ENCODE measurements at places on chromosomes 11 and 22. TPM values are rescaled to one million over a fixed set of nuclear protein-coding genes. Genes with fewer than 3 reads are reported as not detected.
A peak's percentile ranks its signal among the peaks of the same experiment; 100 is the strongest.

DNA sequence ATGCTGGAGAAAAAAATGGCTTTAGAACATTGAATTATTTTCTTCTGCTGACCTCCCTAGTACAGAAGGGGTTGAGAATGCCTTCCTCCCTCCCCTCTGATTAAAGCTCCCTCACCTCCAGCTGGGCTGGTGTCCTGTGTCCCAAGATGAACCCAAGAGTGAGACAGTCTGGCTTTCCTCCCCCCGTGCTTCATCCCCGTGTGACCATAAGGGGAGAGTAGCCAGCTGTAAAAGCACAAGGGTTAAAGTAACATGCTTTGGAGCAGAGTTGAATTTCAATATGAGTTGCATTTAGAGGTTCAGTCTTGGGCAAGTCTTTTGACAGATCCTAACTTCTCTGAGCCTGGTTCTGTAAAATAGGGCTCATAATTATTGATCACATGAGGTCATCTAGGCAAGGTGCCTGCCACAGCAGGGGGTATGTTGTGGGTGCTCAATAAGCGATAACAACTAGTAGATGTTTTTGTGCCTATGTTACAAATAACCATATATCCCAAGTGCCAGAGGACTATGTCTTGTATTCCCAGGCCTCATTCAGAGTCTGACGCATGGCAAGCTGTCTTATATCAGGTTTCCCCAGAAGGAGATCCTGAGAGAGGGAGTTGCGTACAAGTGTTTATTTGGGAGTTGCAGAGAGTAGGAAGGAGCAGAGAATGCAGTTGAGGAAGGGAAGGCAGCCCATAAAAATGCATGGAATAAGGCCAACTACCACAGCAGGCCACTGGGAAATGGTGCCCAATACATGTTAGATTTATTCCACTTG, 4.1 kb downstream of the PRG2 start:
- no peaks in the 10 kb centered on the region for H3K36me3 ChIP-seq
- no peak overlapping the region for H3K27ac ChIP-seq
- H3K27me3 ChIP-seq = no peaks in the 10 kb centered on the region
- no peak overlapping the region for H3K4me3 ChIP-seq
- no peak for DNase-seq
- H3K4me1 ChIP-seq = no peaks in the 10 kb centered on the region

Gene IGF2
- total RNA-seq = 25.7 TPM

Gene CNTN5
- total RNA-seq = not detected

- DNase-seq = no peak
- peaks cover 39% of the 10 kb centered on the region for H3K4me1 ChIP-seq
- H3K27ac ChIP-seq = peak overlapping the region; percentile 89
- no peaks in the 10 kb centered on the region for H3K36me3 ChIP-seq
Observed at GRCh38 chr11:6321961-6322362, 1.7 kb upstream of the CAVIN3 start.

DNA sequence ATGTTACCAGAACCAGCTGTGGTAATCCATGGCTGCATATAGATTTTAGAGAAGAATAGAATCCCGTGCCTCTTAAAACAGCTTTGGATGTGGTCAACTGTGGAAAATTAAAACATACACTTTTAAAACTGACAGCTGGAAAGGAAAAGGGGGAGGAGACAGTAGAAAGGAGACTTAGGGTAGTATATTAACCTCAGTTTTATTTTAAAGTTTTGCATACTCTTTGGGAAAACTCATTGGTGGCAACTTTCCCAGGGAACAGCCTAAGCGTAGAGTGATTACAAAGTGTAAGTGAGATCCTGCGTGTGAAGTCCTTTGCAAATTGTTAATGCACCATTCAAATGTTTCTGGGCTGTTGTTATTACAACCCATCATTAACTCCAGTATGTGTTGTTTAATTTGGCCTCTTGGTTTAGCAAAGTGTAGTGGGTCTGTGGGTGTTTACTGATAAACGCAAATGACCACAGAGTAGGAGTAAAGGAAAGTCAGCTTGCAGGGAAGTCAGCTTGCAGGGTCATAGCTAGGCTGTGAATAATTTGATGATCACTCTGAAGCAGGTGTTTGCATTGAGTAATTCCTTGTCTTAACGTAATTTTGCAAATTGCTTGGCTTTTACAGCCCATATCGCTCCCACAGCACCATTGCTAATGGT, 88.0 kb upstream of the DBX1 start:
- no peaks in the 10 kb centered on the region for H3K4me1 ChIP-seq
- H3K27me3 ChIP-seq = no peaks in the 10 kb centered on the region
- H3K27ac ChIP-seq = no peak overlapping the region
- no peak overlapping the region for H3K4me3 ChIP-seq
- no peak for DNase-seq

- no peak overlapping the region for H3K4me3 ChIP-seq
- no peak overlapping the region for H3K27ac ChIP-seq
- DNase-seq = peak; percentile 56
- H3K4me1 ChIP-seq = no peaks in the 10 kb centered on the region
Observed at GRCh38 chr11:71131861-71132260, 120.5 kb downstream of the SHANK2 start.

- no peak for DNase-seq
- no peaks in the 10 kb centered on the region for H3K4me1 ChIP-seq
- H3K4me3 ChIP-seq = no peak overlapping the region
Observed at GRCh38 chr11:112844517-112844916, 116.7 kb upstream of the NCAM1 start.

Gene SELENOM
- total RNA-seq = 73.0 TPM

DNA sequence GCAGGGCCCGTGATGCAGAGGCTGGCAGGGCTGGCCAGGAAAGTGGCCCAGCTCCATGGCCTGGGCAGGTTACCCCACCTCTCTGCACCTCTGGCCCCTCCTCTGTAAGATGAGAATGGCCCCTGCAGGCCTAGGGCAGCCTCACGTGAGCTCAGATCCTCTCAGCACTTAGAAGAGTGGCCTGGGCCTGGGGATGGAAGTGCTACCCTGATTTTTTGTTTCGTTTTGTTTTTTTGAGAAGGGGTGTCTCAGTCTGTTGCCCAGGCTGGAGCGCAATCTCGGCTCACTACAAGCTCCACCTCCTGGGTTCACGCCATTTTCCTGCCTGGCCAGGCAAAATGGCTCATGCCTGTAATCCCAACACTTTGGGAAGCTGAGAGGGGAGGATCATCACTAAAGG, 982 bp downstream of the APOBEC3H start:
- no peaks in the 10 kb centered on the region for H3K27me3 ChIP-seq
- peak overlapping the region; percentile 90 for H3K27ac ChIP-seq
- no peak for DNase-seq

GRCh38 chr22:45549762-45550378, 47.2 kb downstream of the FBLN1 start:
- H3K4me3 ChIP-seq = no peak overlapping the region
- H3K27me3 ChIP-seq = peaks cover 12% of the 10 kb centered on the region
- H3K27ac ChIP-seq = peak overlapping the region; percentile 80
- no peak for DNase-seq
- H3K36me3 ChIP-seq = no peaks in the 10 kb centered on the region

DNA sequence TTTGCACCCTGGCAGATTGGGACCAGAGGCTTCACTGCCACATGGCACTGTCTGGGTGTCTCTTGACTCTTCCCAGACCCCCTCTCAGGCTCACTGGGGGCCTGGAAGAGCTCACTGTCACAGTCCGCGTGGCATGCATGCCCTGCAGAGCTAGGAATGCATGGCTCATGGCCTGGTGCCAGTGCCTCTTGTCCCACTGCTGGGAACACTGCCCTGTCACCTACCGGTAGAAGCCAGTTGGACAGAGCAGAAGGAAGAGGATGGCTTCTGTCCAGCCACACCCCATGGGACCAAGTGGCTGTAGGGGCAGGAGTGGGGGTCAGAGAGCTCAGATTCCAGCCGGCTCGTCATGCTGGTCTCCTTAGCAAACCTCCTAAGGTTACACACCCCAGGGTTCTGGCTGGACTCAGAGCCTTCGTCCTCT, 29.7 kb downstream of the MB start:
- no peak overlapping the region for H3K27ac ChIP-seq
- no peak overlapping the region for H3K4me3 ChIP-seq
- H3K4me1 ChIP-seq = peaks cover 15% of the 10 kb centered on the region
- DNase-seq = no peak
- H3K27me3 ChIP-seq = no peaks in the 10 kb centered on the region

GRCh38 chr11:62505059-62505439, 41.6 kb downstream of the AHNAK start:
- H3K4me1 ChIP-seq = no peaks in the 10 kb centered on the region
- no peaks in the 10 kb centered on the region for H3K36me3 ChIP-seq

GRCh38 chr11:126363706-126364248, 8.3 kb downstream of the ST3GAL4 start:
- H3K4me1 ChIP-seq = peaks cover 87% of the 10 kb centered on the region
- H3K4me3 ChIP-seq = no peak overlapping the region
- peak; percentile 68 for DNase-seq
- no peaks in the 10 kb centered on the region for H3K27me3 ChIP-seq
- H3K36me3 ChIP-seq = no peaks in the 10 kb centered on the region

Gene PHLDB1
- 68.8 TPM for total RNA-seq

Gene RBM4B
- total RNA-seq = 19.0 TPM

DNA sequence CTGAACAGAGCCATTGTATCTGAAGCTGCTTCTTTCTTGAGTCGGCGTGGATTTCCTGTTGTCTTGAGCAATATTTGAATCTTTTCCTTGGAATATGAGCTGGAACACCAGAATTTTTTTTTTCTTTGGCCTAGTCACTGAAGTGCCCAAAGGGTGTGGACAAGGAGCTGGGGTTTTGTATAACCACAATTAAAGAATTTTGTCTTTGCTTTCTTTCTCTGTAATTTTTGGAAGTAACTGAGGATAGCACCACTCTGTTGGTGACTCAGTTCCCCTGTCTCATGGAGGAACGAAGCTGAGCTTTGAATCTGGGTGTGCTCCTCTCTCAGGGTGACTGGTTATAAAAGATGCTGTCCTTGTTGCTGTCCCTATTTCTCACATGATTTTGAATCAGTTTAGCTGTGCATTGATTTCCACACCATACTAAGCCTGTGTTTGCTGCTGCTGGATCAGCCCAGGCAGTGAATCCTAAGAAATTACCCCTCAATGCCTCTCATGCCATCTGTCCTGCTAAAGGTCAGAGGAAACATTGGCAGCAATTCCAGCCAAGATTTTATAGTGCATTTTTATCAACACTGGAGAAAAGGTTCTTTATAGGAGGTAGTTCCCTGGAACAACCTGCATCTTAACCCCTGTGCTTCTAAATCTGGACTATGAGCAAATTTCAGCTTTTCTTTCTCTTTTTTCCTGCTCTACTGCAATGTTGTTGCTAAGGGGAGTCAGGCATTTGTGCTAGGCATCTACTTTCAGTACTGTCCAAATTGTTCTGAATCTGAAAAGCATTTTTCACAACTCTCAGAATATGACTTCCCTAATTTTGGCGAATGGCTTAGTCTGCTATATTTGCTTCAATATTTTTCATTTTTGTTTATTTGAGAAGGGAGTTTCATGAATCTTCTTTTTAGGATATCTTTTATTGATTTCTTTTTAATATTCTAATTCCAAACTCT, 540.8 kb downstream of the SOX6 start:
- peaks cover 20% of the 10 kb centered on the region for H3K4me1 ChIP-seq
- peak overlapping the region; percentile 26 for H3K27ac ChIP-seq
- DNase-seq = no peak
- H3K36me3 ChIP-seq = no peaks in the 10 kb centered on the region
- no peaks in the 10 kb centered on the region for H3K27me3 ChIP-seq

- H3K4me3 ChIP-seq = no peak overlapping the region
- H3K27me3 ChIP-seq = no peaks in the 10 kb centered on the region
- DNase-seq = no peak
- H3K36me3 ChIP-seq = no peaks in the 10 kb centered on the region
Observed at GRCh38 chr22:20302438-20303228, 17.2 kb downstream of the DGCR6L start.

GRCh38 chr22:47369020-47369419, 606.6 kb downstream of the TBC1D22A start:
- H3K27me3 ChIP-seq = no peaks in the 10 kb centered on the region
- H3K27ac ChIP-seq = no peak overlapping the region
- no peaks in the 10 kb centered on the region for H3K36me3 ChIP-seq
- no peak overlapping the region for H3K4me3 ChIP-seq

- no peak for DNase-seq
- no peak overlapping the region for H3K4me3 ChIP-seq
- no peak overlapping the region for H3K27ac ChIP-seq
Observed at GRCh38 chr11:26703411-26704191, 18.3 kb downstream of the SLC5A12 start.

- DNase-seq = no peak
- H3K36me3 ChIP-seq = no peaks in the 10 kb centered on the region
- H3K4me1 ChIP-seq = peaks cover 100% of the 10 kb centered on the region
- H3K27me3 ChIP-seq = no peaks in the 10 kb centered on the region
Observed at GRCh38 chr11:3885855-3886254, 30.4 kb downstream of the STIM1 start.

DNA sequence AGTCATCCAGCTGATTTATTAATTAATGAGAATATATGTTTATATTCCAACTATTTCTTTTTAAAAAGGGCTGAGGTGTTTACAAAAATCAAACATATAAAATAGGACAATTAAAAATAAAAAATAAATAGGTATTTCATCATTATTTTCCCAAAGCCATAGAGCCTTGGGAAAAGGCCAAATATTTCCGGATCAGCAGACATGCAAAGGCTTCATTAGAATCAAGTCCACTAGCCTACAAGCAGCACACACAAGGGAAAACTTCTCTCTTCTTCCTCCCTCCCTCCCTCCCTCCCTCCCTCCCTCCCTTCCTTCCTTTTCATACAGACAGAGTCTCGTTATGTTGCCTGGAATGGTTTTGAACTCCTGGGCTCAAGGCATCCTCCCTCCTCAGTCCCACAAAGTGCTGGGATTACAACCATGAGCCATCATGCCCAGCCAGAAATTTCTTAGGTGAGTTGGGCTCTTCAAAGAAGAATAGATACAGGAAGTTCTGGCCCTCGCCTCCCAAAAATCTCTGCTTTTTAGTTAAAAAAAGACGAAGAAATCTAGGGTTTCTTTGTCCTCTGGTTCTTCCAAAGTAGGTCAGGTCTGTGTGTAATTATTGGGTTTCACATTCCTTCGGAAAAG, 121.2 kb downstream of the SIK3 start:
- H3K27ac ChIP-seq = no peak overlapping the region
- H3K36me3 ChIP-seq = no peaks in the 10 kb centered on the region
- H3K4me1 ChIP-seq = peaks cover 18% of the 10 kb centered on the region
- H3K4me3 ChIP-seq = no peak overlapping the region

- H3K4me1 ChIP-seq = peaks cover 9% of the 10 kb centered on the region
- no peak for DNase-seq
- H3K36me3 ChIP-seq = no peaks in the 10 kb centered on the region
- H3K4me3 ChIP-seq = no peak overlapping the region
Observed at GRCh38 chr11:73536961-73537360, 61.0 kb downstream of the FAM168A start.

Gene MUC6
- not detected for total RNA-seq
